ENCODE measurements at places on chromosomes 2 and 18. TPM values are rescaled to one million over a fixed set of nuclear protein-coding genes. Genes with fewer than 3 reads are reported as not detected.

Gene LCT
- total RNA-seq, result not detected

Gene REG3A
- not detected for total RNA-seq

Gene PCGF1
- 29.9 TPM for total RNA-seq

Gene SPP2
- not detected for total RNA-seq

Gene RNASEH1
- 33.2 TPM for total RNA-seq

Gene GALNT3
- 0.33 TPM for total RNA-seq

Gene ADAM23
- total RNA-seq, result 0.47 TPM

Gene LIMS2
- total RNA-seq, result 52.5 TPM

Measured in HFFc6 (cell line).